ENCODE measurements at places on chromosomes 5 and 9.
A peak's percentile ranks its signal among the peaks of the same experiment; 100 is the strongest.

GRCh38 chr9:8904771-8905515 lies 1105.4 kb upstream of the DMAC1 start:
- DNase-seq: no peak

DNA sequence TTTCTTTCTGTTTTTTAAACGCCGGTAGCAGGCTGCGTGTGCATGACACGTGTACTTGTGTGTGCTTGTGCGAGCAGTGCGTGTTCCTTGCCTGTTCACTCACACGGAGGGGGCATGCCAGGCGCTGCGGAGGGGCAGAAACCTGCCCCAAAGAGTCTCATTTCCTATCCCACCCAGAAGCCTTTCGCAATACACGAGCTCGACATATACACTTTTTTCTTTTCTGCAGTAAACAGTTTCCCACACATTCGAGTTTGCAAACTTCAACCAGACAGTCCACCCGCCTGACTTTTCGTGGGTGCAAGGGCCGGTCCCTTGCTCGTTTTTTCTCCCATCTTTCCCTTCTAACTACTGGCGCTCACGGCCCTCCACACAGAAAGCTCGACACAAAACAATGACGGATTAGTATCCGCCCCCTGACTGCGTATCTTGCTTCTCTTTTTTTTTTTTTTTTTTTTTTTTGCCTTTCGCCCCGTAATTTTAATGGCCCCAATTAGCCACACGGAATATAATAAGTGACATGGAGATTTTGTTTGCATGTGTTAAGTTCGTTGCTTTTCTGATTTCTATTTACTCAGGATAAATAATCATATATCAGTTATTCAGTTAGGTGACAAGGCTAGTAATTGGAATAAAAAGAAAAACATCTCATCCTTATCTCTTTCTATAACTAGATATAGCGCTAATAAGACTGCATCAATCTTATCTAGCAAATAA lies 5.3 kb upstream of the OTP start:
- no peak for DNase-seq

- DNase-seq: no peak
Measured at GRCh38 chr5:58450018-58450417, 9.9 kb downstream of the PLK2 start.

GRCh38 chr9:127185931-127186781 lies 63.7 kb upstream of the ANGPTL2 start:
- no peak for DNase-seq

DNA sequence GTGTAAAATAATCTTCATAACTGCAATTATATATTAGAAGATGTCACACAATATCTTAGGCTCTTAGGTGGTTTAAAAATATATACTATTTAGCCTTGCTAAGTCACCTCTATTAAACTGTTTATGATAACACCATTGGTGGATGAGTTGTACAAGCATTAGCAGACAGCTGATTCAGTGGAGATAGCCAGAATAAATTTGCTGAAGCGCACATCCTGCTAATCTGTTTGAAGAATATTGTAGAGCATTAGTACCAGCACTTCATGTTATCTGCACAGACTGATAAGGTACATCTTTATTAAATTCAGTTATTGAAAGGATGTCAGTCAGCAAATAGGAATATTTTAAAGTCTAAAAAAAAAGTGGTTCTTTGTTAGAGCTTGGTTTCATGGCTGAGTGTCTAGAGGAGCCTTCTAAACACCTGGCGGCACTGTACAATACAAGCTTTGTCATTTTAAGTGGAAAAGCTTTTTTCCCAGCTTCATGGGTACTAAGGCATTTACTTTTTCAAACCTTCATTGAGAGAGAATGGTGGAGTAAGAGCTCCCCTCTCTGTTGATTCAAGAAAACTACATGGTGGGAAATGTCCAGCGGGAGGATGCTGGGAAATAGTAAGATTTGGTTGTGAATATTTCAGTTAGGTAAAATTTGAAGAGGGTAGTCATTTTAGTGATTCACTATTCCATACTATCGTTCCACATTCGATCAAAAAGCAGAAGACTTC lies 275.1 kb downstream of the SLF1 start:
- no peak for DNase-seq

DNA sequence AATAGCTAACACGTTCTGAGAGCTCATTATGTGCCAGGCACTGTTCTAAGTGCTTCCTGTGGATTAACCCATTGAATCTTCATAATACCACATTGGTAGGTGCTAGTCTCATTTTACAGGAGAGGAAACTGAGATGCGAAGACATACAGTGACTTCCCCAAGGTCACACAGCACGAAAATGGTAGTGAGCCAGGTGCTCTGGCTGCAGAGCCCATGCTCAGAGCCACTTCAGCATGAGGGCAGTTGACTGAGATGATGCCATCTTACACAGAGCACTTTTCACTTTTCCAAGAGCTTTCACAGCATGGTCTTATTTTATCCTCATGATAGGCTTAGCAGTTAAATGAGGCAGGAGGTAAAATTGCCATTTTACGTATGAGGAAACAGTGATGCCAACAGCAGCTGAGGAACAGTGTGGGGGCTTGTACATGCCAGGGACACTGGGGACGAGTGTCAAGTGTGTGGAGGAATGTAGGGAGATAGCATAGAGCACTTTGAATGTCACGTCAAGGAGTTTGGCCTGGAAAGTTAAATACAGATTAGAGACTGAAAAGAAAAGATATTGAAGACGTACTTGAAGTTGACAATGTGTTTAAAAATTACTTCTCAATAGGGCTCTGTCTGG lies 180.0 kb downstream of the KIF4B start:
- DNase-seq: no peak

GRCh38 chr5:154145268-154145667 lies 45.3 kb upstream of the GALNT10 start:
- DNase-seq: no peak

DNA sequence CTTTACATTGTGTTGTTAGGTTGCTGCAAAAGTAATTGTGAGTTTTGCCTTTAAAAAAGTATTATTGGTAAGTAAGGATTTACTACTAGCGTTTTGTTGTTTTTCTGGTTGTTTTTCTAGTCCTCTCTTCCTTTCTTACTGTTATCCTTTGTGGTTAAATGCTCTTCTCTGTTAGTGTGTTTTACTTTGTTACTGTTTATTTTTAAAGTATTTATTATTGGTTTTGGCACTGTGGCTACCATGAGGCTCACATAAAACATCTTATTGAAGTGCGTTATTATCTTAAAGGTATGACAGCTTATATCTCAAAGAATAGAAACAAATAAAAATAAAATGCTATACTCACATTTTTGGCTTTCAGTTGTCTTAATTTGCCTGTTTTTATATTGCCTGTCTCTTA lies 17.6 kb downstream of the DMXL1 start:
- no peak for DNase-seq

- no peak for DNase-seq
Measured at GRCh38 chr5:92070786-92071185, 687.7 kb upstream of the ARRDC3 start.

GRCh38 chr9:92602413-92602812 lies 66.6 kb upstream of the ECM2 start:
- no peak for DNase-seq

GRCh38 chr9:127178686-127179632 lies 56.5 kb upstream of the ANGPTL2 start:
- no peak for DNase-seq

DNA sequence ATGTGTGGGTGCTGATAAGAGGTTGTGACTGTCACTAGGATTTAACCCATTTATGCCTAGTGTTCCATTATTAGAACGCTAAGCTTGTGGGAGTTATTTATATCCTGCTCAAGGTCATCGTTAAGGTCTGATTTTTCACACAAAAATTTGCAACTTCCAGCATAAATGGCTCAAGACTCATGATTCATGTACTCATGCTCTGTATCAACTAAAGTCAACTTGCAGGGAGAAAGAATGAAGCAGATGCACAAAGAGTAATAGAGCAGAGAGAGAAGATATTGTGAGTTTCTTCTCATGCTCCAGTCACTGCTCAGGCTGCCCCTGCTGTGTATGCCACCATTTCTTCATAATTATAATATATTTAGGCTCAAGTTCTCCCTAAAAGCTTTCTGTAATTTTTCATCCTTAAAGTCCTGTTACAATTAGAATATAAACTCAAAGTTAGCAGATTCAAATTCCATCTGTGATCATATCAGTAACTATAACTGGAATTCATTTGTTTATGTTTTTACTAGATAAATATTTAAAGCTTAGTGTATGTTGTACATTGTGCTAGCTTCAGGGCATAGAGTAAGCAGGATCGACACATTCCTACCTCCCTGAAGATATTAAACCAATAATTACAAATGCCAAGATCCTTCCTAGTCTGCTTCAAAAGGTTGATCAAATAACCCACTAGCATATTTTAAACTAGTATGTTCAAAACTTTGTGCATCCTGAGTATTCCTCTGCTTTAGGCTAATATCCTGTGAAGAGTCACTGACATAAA lies 136.7 kb downstream of the NUDT12 start:
- no peak for DNase-seq

GRCh38 chr9:119004618-119004990 lies 364.6 kb downstream of the BRINP1 start:
- DNase-seq: no peak

DNA sequence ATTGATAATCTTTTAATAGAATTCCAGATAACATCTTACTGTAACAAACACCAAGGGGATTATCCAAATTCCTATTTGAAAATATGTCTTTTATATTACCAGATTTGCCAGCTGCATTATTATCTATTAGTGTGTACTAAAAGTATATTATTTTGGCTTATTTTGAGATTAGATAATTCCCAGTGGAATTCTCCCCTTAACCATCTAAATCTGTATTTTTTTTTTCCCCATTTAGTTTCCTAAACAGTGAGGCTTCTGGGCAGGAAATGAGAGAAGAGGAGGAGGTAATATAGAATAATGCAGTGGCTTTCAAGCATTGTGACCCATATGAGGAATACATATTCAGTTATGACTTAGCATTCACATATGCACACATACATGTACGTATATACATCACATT lies 53.5 kb upstream of the ABL1 start:
- DNase-seq: no peak

- DNase-seq: no peak
Measured at GRCh38 chr9:21883642-21884041, 81.2 kb downstream of the MTAP start.

- DNase-seq: no peak
Measured at GRCh38 chr5:139271201-139272027, 22.1 kb upstream of the MATR3 start.

GRCh38 chr5:92944337-92944736 lies 636.7 kb downstream of the NR2F1-AS1 start:
- DNase-seq: no peak

DNA sequence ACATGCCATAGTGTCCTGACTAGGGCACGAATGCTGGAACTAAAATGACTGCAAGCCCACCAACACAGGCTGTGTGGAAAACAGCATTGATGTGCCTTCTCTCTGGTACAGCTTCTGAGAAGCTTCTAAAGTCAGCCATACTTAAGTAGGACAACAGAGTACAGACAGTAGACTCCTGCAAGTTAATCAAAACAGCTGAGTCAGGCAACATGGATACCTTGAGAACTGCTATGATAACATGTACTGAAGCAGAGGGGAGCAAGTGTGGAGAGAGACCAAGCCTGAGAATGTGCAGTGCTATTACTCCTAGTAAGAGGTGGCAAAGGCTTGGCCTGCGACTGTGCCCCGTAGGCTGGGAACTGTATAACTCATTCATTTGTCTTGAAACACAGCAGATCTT lies 2.5 kb downstream of the ISCA1 start:
- no peak for DNase-seq

DNA sequence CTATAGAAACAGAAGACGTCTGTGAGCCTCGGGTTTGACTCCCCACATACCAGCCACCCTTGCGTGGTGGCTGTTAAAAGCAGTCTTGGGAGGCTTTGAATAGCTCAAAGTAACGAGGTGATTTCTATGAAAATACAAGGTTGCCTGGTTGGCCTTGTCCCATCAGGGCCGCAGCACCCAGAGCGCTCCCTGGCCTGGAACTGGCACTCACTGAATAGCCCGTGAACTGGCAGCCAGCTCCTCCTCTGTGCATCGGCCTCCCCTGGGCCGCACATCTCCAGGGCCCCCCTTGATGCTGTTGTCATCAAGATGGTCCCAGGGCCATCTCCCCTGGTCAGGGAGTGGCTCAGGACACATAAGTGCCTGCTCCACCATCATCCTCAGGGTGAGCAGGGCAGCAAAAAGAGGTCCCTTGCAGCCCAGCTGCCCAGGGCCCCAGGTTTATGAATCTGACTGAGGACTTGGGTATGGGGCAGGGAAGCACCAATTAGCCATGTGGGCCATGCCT lies 144.6 kb upstream of the PPP1R26 start:
- no peak for DNase-seq

DNA sequence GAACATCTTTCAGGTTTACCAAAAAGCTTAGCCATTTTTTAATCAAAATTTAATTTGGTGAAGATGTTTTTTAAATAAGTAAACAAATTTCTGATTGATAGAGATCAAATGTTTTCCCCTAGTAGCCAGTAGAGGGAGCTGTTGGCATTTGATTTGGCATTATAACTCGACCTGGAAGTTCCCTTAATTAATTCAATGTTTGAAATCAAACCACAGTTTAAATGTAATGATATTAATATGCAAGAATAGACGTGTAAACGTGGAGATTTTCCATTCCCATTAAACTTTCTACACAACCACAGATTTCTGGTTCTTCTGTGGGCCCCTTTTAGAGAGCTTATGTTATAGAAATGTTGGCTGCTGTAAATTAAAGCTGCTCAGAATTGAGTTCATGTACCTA lies 148.1 kb upstream of the MPDZ start:
- no peak for DNase-seq

- no peak for DNase-seq
Measured at GRCh38 chr5:176412517-176413254, 3.7 kb downstream of the CLTB start.

- no peak for DNase-seq
Measured at GRCh38 chr9:107942291-107942690, 452.7 kb upstream of the KLF4 start.

DNA sequence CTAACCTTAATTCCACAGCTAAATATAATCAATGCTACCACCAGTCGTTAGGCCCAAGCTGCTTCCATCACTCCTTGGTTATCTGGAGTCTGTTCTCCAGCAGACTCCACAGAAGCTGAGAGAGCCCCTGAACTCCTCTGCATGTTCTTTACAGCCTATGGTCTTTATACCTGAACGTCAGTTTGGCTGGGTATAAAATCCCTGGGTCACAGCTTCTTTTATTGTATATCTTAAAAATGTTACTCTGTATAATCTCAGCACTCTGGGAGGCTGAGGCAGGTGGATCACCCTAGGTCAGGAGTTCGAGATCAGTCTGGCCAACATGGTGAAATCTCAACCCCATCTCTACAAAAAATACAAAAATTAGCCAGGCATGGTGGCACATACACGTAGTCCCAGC lies 23.7 kb upstream of the MRNIP start:
- no peak for DNase-seq

- peak; percentile 55 for DNase-seq
Measured at GRCh38 chr5:77630114-77630680, 8.3 kb downstream of the OTP start.

- no peak for DNase-seq
Measured at GRCh38 chr9:72734631-72735030, 213.2 kb downstream of the TMC1 start.

- DNase-seq: no peak
Measured at GRCh38 chr5:166926138-166926537, 1365.3 kb upstream of the WWC1 start.

- DNase-seq: no peak
Measured at GRCh38 chr9:132041798-132042197, 37.9 kb downstream of the MED27 start.
